ENCODE measurements at places on chromosomes 5 and 9.
A peak's percentile ranks its signal among the peaks of the same experiment; 100 is the strongest.

DNA sequence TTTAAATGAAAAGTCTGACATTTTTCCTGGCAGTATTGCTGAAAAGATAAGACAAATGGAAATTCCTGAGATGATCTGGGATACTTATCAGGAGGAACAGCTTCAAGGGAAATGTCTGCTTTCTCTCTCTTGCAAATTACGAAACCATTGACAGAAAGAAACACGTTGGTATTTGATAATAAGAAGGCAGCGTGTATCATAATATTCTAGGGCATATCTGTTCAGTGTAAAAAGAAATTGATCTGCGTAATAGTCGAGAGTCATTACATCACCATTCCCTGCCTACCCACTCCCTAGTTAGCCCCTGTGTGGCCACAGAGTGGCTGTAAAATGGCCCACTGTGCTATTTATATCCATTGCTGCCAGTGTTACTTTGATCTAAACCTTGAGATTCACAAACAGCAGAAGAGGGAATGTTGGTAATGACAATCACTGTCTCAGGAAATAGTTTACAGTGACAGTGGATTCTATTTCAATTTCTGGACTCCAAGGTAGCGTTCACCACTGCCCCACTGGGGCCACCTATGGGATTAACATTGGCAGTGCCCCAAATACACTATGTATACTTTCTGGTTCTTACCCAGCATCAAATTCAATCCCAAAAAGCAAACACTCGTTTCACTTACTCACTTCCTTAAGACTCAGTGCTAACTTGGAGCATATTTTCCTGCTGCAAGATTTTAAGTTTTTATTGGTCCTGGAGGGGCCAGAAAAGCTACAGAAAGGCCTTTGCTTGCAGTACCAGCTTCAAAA is 133.4 kb upstream of the GAS1 start:
- DNase-seq = no peak

DNA sequence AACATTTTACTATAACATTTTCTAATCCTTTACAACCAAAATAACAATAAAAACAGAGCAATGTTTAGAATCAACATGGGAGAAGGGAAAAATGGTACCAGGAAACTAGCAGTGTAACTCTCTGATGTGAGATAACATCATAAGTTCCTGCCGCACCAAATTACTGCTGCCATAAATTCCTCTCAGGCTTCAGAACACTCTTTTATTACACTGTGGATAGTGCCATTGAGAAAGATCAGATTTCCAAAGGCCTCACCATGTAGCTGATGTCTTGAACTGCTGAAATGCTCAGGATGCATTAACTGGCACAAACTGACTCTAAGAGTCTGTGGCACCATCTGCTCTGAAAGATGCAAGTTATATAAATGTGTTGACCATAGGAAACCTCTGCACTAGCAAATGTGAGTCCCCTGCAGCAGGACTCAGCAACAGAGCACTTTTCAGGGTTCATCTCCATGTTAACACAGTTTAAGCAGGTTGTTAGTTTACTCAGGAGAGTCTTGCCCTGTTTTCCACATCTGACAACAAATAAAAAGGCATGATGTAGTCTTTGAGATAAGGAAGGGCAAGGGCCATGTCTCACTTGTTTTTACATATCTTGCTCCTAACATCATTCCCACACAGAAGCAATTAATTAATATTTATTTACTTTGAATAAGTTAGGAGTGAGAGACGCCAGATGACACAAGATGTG is 218.1 kb downstream of the CETN3 start:
- no peak for DNase-seq

DNA sequence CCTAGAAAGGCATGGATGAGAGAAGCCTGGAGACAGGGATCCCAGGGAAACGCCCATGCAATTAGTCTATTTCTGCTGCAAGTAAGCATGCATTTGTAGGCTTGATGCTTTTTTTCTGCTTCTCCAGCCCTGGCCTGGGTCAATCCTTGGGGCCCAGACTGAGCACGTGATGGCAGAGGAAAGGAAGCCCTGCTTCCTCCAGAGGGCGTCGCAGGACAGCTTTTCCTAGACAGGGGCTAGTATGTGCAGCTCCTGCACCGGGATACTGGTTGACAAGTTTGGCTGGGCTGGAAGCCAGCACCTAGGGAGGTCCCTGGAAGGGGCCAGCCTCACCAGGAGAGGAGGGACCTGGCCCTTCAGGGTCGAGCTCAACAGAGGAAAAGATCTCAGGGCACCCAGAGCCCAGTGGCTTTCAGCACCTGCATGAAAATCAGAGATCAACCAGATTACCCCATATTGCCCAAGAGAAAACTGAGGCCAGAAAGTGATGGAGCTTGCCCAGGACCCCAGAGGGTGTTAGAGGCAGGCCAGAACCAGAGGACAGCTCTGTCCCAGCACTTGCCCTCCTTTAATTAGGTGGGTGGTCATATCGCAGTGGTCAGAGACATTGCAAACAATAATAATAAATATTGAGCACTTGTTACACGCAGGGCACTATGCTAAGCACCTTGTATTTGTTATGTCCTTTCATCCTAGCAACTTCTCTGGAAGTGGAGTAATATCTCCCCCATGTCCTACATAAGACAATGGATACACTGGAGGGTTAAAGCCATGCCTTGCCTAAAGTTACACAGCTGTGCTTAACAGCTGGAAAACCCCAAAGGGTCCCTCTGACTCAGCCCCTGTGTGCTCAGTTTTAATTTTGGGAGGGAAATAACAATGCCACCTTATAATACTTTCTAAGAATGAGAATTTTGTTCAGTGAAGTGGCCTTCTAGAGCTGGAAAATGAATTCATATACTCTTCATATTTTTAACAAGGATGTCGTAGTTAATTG is 67.1 kb downstream of the KLF4 start:
- DNase-seq = peak; percentile 63

DNA sequence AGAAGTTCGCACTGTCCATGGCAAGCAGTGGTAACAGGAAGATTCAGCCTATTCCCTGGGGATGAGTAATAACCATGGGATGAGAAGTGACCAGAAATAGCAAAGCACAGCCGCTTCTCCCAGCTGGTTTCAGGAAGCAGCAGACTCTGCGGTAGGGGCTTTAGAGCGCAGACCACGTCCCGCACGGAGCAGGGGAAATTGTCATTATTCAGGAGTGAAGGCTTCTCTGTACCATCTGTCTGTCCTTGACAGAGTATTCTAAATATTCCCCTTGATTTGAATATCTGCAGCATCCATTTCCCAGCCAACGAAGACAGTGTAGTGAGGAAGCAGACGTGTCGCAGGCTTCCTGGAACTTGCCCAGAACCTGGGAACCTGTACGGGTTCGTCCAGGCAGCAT is 159.6 kb downstream of the NXNL2 start:
- DNase-seq = no peak

GRCh38 chr5:122102825-122103224 is 24.8 kb upstream of the LOX start:
- no peak for DNase-seq

- no peak for DNase-seq
Measured at GRCh38 chr5:73274881-73275663, 102.1 kb downstream of the TMEM174 start.

DNA sequence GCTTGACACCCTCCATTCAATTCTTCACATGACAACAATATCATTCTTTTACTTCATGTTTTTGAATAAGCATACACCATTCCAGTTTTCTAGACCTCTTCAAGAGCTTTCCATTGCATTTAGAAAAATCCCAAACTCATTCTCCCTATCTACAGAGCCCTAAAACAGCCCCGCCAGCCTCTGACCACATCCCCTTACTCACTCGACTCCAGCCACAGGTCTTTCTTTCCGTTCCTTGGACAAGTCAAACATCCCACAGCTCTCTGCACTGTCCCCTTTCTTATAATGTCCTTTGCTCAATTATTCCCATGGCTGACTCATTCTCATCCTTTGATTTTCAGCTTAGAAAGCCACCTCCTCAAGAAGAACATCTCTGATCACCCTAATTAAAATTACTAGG is 38.2 kb downstream of the TTC39B start:
- DNase-seq = no peak

GRCh38 chr5:170178814-170179213 is 54.0 kb upstream of the C5orf58 start:
- DNase-seq = no peak

DNA sequence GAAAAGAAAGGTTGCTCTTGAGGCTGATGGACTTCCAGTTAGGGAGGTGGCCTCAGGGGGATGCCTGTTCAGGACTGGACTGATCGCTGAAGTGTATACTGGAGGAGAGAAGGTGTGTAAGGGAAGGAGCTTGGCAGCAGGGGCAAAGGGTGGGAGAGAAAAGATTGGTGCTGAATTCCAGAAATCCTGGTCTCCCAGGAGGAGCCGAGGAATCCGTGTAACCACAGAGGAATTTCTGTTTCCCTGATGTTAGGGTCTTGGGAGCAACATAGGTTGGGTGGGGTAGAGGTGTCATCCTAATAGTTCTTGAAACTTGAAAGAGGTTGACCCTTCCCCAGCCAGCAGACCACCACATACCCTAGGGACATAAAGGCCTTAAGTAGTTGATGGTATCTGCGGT is 88.9 kb upstream of the PTPN3 start:
- DNase-seq = no peak

DNA sequence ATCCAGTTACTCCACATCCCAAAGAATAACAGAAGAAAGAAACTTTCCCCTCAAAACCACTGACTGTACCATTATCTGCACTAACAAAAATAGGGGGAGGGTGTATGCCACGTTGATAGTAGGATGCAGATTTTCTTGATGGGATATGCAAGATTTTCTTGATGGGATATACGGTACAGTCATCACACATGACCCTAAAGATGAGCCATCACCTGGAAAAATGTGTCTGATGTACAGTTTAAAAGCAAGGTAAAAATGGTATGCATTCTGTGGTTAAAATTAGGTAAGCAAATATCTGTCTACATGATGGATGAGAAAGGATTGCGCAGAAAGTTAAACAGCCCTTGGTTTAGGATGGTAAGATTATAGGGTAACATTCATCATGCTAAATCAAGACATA is 8.6 kb downstream of the COL23A1 start:
- no peak for DNase-seq

DNA sequence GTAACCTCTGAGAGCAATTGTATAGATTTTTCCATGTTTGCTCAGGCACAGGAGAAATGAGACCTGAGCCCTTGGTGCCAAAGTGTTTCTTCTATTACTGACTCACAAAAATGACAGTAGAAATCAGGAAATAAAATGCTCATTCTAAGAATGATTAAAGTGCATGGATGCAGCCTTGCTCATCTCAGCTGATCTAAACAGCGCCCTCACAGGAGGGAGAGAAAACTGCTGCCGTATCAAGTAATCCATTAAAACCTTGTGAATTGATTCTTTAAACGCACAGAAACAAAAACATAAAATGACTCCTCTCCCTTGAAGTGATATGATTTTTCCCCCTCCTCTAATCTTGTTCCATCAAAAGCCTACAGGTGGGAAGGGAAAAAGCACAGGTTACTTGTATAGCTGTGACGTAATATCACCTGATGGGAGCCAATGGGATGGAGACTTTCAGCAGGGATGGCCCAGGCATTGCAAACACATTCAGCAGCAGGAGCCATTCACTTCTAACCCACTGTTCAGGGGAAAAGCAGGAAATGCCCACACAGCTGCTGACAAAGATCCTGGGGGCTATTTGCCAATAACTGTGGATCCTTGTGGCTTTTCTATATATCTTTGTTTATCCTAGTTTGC is 76.7 kb downstream of the PLCXD3 start:
- DNase-seq = no peak

GRCh38 chr9:18393340-18394130 is 80.4 kb upstream of the ADAMTSL1 start:
- no peak for DNase-seq

DNA sequence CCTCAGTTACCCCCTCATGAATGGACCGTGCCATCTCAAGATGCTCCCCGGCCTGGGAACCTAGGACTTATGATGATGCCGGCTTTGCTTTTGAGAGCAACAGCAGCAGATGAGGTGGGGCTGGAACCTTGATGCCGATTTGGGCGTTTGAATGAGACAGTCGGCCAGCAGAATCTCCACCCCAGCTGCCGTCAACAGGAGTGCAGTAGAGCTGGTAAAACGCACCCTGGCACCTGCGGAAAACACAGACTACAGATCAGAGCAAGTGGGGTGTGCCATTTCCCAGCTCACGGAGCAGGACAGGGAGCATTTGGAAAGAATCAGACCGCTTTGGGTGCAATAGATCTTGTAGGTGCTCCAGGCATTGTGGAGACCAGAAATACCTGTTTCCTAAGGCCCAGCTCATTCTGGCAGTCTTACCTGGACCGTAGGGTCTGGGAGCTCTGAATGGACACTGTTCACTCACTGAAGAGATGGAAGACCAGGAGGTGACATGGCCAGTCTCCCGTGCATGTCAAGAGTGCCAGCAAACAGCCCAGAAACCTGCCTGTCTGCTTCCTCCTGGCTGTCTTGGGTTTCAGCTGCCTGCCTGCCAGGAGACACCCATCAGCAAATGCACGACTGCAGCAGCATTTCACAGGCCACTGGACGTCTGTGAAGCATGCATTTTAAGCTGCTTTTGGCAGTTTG is 317.7 kb upstream of the IRX4 start:
- no peak for DNase-seq

- DNase-seq = no peak
Measured at GRCh38 chr9:2343756-2344155, 277.8 kb upstream of the VLDLR start.

- no peak for DNase-seq
Measured at GRCh38 chr9:109017493-109017892, 4.2 kb upstream of the CTNNAL1 start.

DNA sequence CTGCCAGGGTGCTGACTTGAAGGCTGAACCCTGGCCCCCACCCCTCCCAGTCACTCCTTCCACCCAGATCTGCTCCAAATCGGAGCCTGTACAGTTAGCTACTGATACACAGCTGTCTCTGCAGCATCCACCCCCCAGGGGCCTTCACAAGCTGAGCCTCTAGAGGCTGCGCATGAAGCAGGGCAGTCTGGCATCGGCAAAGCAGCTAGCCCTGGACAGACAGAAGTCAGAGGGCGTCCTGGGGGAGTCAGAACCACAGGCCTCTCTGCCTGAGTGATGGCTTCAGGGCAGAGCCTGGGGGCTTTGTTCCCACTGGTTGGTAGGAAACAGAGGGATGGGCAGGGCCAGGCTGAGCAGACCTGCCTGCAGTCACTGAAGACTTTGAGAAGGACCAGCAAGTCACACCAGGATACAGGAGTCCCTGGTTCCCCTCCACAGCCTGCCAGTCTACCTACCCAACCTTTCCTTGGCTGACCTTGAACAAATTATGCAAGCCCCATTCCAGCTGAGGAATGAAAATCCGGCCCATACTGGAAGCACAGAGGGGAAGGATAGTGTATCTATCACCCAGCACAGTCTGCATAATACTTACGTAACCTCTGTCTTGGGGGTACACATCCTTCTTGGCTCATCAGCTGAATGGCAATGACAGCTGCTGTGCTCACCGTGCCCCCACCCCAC is 8.8 kb downstream of the VDAC1 start:
- DNase-seq = no peak

- DNase-seq = no peak
Measured at GRCh38 chr9:100577776-100578448, at the start of gene CAVIN4. CAVIN4 (plus strand) TSS chr9:100578079; CDS start chr9:100578144, 65 bp downstream.

DNA sequence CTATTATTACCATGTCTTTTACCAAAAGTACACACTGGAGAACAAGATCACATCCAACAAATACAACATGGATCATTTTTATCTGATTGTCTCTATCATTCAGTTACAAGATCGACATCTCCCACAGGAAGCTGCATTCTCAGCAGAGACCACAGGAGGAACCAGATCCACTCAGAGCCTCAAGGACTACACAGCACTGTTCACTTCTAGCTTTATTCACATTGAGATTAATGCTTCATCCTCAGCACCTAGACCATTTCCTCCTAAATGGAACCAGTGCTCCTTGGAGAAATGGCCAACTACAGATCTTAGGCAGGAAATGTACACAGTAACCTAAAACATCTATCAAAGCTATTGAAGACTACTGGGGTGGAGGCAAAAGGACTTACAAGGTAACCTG is 13.3 kb upstream of the C5orf15 start:
- DNase-seq = no peak

- DNase-seq = no peak
Measured at GRCh38 chr5:92923885-92924284, 657.1 kb downstream of the NR2F1-AS1 start.

Data from iPS DF 6.9 (cell line).